ENCODE measurements at places on chromosomes 16 and 17.

DNA sequence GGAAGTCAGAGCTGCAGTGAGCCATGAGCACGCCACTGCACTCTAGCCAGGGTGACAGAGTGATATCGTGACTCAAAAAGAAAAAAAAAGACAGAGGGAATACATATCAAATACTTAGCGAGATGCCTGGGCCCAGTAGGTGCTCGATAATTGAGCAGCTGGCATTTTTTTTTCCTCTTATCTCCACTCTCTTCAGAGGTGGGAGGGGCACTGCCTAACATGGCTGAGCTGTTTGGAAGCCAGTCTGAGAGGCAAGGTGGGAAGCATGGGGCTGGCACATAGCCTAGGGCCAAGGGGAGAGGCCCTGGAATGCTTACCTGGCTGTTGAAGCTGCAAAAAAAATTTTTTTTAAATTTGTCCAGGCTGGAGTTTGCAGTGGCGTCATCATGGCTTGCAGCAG is 38.4 kb downstream of the HIC1 start:
- DNase-seq: no peak

GRCh38 chr16:89344458-89344834 is 126.9 kb downstream of the ZNF778 start:
- DNase-seq: no peak

GRCh38 chr17:73232587-73233373 is 28.9 kb downstream of the CPSF4L start:
- no peak for DNase-seq

- no peak for DNase-seq
Measured at GRCh38 chr16:25256695-25257469, 763 bp downstream of the ZKSCAN2 start.

DNA sequence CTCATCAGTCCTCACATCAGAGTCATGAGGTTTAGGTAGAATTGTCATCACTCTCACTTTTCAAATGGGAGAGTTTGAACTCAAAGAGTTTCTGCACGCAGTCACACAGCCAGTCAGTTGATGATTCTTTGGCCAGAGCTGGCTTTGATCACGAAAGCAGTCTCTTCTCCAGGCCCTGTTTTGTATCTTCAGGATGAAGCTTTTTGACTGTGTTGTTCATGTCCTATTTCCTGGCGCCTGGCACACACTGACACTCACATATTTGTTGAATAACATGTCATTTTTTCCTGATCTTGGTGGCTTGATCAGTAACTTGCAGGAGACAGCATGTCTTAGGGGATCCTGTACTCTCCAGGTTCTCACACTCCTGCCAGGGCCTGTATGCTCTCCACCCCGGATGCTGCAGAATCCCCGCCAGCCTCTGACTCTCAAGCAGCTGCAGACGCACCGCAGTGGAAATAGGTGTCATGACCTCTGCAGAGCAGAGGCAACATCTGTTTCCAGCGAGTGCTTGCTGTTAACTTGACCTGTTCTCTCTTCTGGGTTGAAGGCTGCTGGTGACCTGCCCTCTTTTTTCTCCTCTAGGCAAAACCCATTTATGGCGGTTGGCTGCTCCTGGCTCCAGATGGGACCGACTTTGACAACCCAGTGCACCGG is 33.0 kb downstream of the MPRIP start:
- DNase-seq: no peak

GRCh38 chr17:68777243-68777855 is 176.2 kb upstream of the FAM20A start:
- DNase-seq: no peak

GRCh38 chr16:48524348-48525200 is 85.4 kb downstream of the N4BP1 start:
- no peak for DNase-seq

GRCh38 chr16:4414187-4414917 is 2.0 kb downstream of the CORO7 start:
- DNase-seq: peak; percentile 94

DNA sequence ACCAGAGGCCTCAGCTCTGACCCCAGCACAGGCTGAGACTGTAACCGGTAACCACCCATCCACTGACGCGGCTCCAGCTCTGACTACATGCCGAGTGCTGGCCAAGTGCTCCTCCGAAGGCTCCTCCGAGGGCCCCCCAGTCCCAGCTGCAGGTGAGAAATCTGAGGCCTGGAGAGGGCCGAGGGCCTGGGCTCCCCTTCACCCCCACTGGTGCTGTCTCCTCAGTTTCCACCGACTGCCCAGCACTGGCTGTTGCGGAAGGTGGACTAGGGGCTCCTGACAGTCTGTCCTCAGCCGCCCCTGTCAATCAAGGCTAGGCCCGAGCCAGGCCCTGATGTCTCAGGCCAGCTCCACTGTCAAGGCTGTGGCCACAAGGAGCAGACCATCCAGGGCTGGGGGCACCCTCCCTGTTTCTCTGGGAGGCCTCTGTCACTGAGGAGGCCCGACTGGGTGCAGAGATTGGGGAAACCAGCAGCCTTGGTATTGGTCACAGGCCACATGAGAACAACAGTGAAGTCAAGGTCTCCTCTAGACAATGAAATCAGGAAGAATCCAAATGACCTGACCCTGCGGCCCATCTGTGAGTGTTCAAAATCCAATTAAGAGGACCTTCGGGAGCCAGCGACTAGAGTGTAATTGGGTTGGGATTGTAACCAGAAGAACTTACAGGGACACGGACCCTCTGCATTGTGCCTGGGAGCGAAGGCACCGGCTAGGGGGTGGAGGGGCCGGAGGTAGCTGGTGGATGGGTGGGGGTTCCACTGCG is 5.1 kb downstream of the TMEM235 start:
- no peak for DNase-seq

- DNase-seq: no peak
Measured at GRCh38 chr17:81870981-81871386, at the start of gene ARHGDIA. Gene ARHGDIA, minus strand, starts transcription at chr17:81871337. Its CDS starts 1,407 bp downstream, at chr17:81869930.

DNA sequence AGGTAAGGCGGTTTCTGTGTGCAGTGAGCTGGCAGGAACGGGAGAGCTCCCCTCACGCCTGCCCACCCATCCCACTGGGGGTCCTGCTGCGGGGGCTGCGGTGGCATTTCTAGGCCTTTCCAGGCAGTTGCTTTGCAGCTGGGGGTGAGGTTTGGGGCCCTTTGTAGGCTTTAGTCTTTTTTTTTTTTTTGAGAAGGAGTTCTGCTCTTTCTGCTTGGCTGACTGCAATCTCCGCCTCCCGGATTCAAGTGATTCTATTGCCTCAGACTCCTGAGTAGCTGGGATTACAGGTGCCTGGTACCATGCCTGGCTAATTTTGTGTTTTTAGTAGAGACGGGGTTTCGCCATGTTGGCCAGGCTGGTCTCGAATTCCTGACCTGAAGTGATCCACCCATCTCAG is 11.1 kb downstream of the TSC2 start:
- no peak for DNase-seq

GRCh38 chr17:80422981-80423380 is 8.0 kb downstream of the ENDOV start:
- no peak for DNase-seq

- DNase-seq: no peak
Measured at GRCh38 chr16:66198641-66199040, 167.8 kb upstream of the CDH5 start.

DNA sequence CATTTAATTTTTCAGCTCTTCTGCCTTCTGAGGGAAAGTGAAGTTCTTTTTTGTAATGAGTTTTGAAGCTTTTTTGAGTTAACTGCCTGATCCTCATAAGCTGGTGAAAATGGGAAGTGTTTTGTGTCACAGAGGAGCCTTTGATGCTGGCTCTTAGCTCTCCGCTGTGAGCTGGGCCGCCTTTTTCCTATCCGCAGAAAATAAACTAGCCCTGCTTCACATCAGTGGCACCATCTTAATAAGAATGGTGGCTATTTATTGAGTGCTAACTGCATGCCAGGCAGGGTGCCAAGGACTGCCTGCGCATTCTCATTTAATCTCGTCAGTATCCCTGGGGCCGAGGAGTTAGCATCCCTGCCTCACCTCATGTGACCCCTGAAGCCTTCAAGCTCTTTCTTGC is 309.0 kb downstream of the CPPED1 start:
- no peak for DNase-seq

GRCh38 chr17:73592079-73592415 is 52.2 kb downstream of the SDK2 start:
- DNase-seq: no peak

DNA sequence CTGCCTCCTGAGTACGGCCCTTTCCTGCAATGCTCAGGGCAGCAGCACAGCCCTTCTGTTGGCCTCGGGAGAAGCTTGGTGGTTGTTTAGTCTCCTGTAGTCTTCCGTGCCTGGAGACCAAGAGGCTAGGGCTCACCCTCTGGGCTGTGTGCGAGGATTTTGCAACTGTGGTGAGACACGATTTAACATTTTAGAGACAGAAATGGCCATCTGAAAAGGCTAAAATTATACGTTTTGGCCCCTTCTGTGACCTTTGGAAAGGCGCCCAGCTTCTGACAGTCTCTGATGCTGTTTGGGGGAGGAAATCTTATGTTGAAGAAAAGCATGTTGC is 33.1 kb downstream of the FOXL1 start:
- DNase-seq: no peak

DNA sequence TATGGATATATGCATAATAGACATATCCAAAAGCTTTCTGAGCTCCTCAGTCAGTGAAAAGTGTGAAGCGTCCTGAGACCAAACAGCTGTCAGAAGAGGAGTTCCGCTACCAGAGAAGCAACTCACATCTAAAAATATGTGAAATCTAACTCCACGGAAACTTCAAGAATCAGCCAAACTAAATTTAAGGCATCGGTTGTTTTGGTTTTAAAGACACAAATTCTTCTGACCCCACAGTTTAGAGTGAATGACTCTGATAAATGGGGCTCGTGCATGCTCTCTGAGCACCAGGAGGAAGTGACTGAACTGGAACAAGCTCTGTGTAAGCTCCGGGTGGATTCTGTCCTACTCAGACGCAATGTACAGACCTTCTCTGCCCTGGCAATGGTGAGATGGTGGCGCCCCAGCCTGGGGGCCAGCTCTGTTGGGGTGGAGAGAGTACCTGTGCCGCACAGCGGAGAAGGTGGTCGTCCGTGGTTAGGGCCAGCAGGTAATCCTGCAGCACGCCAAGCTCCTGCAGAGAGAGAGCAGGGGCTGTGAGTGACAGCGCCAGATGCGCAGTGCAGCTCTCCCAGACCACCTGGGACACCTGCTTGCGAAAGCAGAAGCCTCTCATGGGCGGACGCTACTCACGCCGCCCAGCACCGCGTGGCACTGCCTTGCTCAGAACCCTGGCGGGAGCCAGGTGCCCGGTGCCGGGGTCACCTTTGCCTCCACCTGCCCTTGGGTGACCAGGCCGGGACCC is 44.4 kb upstream of the ATP2A3 start:
- no peak for DNase-seq

DNA sequence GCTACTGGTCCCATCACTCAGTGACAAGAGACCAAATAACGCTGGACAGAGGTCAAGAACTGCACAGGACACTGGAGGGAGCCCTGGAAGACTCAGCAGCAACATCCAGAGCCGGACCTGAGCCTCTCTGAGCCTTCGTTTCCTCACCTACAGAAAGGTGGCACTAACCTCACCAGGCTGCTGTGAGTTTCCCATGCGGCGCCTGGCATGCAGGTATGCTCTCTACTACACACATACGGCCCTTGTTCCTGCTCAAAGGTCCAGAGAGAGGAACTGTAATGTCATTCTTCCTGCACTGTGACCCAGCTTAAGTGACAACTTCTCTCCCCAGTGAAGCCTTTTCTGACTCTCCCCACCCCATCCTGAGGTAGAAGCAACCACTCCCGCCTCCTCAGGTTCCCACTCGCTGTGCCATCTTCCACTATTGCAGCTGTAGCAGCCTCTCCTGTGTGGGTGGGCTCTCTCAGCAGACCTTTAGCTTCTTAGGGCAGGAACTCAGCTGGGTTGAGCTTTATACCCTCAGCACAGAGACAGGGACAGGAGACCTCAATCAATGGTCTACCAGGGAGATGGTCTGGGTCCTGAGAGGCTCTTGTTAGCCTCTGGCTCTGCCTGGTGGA is 43.9 kb upstream of the SREBF1 start:
- DNase-seq: no peak

DNA sequence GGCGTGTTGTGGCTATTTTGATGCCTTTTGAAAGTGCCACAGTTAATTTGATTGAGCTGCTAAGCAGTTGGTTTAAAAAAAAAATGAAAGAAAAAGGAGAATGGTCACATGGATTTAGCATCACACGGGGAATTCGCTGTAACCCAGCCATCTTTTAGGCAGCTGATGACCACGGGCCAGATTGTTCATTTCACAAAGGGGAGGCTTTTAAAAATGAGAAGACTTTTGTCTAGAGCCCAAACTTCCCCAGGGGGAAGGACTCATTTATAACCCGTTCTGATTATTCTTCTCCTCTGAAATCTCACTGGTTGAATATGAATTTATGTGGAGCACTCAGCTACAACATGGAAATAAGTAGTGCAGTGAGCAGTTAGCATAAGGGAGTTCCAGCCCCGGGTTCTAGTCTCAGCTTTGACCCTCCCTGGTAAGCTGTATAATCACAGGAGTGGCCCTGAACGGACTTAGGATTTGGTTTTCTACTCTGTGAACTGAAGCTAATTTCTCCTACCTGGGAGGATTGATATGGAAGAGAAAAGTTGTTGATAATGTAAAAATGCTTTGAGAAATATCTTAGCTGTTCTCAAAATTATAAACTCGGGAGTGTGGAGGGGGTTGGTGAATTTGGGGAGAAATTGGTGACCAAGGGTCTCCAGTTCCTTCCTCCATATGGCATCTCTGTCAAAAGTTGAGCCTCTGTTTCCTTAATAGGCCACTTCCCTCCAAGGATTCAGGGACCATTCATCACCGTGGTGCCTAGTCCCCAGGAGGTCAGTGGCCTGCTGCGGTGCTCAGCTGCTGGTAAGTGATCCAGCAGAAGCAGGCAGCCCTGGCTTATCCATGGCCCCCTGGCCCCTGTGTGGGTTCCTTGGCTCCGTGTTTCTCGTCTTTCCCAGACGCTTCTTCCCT is 76.4 kb upstream of the TBX2 start:
- DNase-seq: no peak

DNA sequence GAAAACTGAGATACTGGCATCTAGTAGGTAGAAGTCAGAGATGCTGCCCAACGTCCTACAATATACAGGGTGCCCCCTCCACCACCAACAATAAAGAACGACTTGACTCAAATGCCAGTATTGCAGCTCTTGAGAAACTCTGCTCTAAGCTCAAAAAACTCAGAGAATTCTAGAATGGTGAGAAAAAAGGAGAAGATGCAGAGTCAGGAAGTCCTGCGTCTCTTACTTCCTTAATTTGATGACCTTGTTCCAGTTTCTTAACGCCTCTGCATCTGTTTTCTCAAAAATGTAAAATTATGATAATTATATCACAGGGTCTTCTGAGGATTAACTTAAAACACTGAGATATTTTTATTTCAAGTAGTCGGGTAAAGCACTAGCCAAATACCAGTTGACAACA is 1.7 kb upstream of the HSBP1 start:
- no peak for DNase-seq

DNA sequence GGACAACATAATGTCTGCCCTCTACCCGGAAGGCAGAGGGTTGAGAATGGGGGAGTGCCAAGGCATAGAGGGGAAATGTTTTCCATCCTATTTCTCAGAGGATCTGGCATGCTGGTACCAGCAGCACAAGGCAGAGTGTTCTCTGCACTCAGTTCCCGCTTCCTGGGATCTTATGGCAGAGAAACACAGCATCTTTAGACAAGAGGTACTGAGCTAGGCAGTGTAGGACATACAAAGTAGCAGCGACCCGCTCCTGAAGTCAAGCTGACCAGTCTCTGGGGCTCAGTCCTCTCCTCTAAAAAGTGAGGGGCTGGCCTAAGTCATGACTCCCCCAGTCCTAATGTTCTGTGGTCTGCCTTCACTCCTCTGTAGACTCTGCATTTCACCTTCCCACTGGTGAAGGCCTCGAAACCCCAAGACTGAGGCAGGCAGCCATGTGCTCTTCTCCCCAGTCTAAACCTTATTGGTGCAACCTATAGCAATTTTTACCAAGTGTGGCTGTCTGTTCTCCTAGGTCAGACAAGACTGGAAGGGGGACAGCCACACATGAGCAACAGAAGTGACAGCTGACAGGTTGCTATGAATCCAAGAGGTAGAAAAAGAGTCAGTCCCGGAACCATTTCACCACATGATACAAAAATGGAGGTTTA is 11.3 kb upstream of the TSPOAP1 start:
- no peak for DNase-seq

Data from naive thymus-derived CD8-positive, alpha-beta T cell (primary cell).